ENCODE measurements at places on chromosomes 1 and 21.

DNA sequence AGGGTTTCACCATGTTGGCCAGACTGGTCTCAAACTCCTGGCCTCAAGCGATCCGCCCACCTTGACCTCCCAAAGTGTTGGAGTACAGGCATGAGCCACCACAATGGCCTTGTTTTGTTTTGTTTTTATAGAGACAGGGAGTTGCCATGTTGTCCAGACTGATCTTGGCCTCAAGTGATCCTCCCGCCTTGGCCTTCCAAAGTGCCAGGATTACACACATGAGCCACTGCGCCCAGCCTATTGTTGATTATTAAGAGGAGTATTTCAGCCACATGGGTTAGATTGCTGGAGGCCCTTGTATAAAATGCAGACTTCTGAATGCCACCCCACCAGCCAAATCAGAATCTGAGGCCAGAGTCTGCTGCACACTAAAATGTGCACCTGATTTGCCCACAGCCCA lies 57.2 kb upstream of the ANGPTL1 start:
- no peak for DNase-seq

DNA sequence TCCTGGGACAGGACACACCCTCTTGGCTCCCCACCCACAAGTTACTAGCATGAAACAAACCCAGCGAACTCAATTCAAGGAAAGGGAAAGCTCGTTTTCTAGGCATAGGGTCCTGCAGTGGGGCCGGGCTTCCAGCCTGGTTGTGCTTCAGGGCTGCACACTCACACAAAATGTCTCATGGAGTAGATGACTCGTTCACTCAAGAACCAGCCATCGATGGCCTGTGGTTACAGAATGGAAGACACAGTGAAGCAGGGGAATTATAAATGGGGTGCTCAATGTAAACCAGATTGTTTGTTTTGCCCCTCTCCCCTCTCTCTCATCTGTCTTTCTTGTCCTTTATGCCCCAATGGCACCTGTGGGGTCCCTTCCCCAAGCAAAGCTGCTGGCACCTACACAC lies 56.0 kb upstream of the COX20 start:
- peak; percentile 39 for DNase-seq

DNA sequence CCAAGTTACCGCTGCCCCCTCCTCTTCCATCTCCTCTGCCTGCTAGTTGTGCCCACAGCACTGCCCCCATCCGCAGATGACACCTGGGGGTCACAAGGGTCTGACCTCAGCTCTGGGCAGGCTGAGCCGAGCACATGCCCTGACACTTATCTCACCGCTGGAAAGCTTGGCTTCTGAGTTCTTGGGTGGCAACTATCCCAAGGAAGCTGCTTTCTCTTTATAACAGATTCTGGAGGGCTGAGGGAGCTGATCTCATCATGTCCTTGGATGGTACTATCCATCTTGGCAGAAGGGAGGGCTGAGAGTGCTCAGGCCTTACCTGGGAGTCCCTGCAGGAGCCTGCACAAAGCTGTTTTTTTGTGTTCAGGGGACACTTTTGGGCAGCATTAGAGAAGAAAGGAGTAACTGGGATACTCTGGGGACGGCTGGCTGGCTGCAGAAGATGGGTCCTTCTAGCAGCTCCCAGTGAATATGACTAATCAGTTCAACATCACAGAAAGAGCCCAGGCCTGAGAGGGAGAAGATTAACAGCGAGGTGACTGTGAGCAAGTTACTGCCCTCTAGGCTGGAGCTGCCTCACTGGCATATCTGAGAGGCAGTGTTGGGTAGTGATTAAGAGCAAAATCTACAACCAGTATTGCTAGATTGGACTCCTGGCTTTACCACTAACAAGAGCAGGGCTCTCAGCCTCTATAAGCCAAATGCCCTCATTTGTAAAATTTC lies 71.6 kb downstream of the PLXNA2 start:
- DNase-seq: no peak

DNA sequence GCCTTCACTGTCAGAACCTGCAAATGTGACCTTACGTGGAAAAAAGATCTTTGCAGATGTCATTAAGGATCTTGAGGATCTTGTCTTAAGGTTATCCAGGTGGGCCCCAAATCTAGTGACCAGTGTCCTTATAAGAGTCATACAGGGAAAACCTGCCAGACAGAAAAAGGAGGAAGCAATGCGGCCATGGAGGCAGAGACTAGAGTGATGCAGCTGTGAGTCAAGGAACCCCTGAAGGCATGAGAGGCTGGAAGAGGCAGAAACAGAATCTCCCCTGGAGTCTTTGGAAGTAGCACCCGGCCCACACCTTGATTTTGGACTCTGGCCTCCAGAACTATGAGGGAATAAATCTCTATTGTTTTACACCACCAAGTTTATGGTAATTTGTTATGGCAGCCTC lies 36.5 kb upstream of the DNASE2B start:
- DNase-seq: no peak

GRCh38 chr21:43912910-43913309 lies 47.9 kb downstream of the AGPAT3 start:
- no peak for DNase-seq

- DNase-seq: no peak
Observed at GRCh38 chr1:208885060-208885459, 640.9 kb upstream of the PLXNA2 start.

DNA sequence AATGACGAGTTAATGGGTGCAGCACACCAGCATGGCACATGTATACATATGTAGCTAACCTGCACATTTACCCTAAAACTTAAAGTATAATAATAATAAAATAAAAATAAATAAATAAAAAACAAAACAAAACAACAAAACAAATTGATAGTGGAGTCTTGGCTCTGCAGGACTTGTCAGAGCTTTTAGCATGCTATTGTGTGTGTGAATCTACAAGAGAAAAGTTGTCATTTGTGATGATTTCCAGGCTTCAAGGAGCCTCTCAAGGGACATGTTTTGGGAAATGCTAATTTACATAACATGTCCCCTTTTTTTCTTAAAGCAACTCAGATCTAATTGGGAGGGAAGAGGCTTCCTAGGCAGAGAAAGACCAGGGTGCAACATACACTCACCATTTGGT lies 9.1 kb downstream of the IL22RA1 start:
- DNase-seq: no peak

DNA sequence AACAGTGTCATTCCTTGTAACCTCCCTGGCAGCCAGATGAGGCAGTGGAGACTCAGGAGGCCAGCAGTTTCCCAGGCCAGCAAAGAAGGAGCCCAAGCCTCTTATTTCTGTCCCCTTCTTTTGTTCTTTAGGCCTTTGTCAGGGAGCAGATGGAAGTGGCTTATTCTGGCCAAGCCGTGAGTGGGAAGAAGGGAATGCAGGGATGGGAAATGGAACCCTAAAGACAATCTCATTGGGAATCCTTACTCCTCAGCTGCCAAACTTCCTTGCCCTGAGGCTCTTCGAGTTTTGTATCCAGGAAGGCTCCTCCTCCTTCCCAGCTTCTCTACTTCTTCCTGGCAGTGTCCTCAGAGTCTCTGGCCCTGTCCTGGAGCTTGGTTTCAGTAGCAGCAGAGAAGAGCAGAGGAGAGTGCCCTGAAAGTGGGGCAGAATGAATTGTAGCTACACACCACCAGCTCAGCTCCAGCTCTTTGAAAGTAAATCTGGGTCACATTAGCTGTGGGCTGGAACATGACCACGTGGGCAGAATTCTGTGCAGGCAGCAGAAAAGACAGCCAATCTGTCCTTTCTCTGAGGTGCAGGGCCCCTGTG lies 63.9 kb downstream of the NDUFS5 start:
- DNase-seq: peak; percentile 28

GRCh38 chr1:45304311-45305081 lies 22.2 kb upstream of the HPDL start:
- peak; percentile 29 for DNase-seq

DNA sequence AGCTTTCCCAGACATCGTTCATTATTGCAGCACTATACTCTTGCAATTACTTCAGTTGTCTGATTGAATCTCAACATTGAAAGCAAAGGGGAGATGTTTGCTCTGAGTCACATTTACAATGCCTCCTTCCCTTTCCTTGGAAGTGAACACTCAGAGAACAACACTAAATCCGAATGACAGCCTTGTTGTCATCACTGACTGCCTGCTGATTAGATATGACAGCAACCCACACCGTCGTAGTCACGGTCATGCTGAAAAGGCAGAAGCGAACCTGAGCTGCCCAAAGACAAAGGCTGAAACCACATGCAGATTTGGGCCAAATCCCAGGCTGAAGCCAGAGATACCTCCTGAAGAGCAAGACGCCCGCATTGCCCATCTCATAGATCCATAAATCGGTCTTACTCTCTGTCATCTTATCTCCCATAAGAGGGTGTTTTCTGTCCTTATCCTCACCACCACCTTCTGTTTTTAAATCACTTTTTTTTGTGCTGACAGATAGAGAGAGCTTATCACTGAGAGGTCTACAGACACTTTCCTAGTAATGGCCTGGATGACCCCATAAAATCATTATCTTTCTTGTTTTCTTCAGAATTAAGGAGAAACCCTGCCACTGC lies 47.5 kb downstream of the TMCO4 start:
- DNase-seq: no peak

DNA sequence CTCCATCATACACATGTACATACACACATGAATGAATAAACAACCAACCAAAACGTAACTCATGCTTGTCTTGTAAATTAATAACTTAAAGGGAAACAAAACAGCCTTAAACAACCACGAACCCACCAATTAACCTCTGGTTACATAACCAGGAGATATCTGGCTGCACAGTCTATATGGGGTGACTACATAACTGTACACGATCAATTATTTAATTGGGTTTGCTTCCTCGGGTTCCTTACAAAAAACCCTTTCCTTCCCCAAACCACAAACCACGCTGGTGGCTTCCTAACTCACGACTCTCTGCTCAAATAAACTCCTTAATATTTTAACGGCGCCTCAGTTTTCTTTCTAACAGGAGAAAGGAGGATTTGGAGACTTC lies 744 bp downstream of the ZNF670 start:
- peak; percentile 3 for DNase-seq

- no peak for DNase-seq
Observed at GRCh38 chr1:34398916-34399275, 222.2 kb downstream of the C1orf94 start.

DNA sequence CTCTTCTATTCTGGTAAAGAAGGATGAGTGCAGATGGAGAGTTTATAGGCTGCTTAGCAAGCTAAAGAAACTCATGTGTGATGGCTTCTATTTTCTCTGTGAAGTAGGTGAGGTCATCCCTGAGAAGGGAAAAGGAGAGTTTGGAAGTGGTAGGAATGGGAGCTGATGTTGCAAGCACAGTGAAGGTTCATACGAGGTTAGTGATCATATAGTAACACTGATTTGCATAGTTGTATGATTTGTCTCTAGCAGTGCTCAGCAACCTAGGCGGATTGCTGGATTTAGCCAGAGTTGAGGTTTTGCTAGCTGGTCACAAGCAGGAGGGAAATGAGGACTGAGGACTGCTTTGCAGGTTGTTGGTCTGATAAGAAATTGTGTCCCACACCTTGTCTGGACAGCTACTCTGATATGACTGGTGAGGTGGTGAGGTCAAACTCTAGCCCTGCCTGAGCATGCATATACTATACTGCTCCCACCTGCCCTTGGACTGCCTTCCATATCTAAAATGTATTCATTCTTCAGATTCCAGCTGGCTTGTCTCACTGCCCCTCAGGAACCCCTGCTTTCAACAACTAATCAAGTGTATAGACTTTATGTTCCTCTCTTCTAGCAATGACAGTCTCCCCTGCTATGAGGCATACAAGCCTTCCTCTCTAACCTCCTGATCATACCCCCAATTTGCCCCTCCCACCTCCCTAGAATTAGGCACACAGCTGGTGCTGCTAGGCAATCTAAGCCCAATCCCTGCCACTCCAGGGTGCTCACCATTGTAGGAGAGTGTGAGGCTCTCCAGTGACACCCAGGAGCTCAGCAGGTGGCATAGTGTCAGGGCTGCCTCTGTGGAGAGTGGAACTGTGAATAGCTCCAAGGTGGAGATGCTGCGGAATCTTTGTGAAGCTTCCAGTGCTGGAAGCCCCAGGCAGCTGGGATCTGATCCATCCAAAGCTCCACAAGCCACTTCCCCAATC lies 18.5 kb downstream of the LRRC41 start:
- DNase-seq: peak; percentile 46

- DNase-seq: no peak
Observed at GRCh38 chr1:238438311-238439270, 547.9 kb upstream of the ZP4 start.

- no peak for DNase-seq
Observed at GRCh38 chr1:158813164-158813563, 18.0 kb upstream of the MNDA start.

DNA sequence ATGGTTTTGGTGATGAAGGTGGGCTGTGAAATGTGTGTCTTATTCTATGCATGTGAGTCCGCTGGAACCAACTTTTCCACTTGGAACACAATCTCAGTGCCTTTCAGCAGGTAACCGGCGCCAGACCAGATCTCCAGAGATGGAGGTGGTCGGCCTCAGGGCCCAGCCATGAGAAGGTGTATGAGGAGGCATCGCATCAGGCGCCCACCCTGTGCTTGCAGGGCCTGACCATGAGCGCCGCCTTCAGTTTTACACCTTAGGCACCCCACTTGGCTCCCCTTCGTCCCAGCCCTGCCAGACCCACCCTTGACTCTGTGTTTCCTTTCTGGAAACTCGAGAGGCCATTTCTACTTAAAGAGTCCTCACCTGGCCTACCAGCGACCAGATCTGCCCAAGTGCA lies 48.6 kb upstream of the ATF3 start:
- DNase-seq: no peak

GRCh38 chr1:64495878-64496277 lies 25.9 kb downstream of the CACHD1 start:
- no peak for DNase-seq

- no peak for DNase-seq
Observed at GRCh38 chr1:201108614-201109013, 3.6 kb downstream of the CACNA1S start.

DNA sequence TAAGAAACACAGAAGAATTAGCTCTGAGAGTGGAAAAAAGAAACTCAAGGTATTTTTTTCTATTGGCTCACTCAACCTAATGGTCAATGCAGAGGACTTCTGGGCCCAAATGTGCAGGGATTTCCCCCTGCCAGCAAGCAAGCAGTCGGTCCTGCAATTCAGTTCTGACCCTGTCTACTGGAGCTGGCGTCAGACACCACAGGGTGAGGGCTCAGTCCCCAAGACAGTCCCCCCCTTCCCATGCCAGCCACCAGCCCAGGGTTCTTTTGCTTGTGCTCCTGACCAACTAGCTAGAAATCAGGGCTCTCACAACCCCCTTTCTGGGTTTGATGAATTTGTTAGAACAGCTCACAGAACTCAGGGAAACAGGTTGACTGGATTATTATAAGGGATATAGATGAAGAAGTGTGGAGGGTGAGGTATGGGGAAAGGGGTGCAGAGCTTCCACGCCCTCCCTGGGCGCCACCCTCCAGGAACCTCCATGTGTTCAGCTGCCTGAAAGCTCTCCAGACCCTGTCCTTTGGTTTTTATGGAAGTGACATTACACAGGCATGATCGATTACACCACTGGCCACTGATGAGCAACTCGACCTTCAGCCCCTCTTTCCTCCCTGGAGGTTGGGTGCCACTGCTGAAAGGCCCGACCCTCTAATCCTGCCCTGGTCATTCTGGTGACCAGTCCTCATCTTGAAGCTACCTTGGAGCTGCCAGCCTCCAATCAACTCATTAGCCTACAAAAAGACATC lies 22.5 kb upstream of the PWP2 start:
- no peak for DNase-seq

Data from fibroblast of upper back skin (primary cell).